Upper lobe of left lung (tissue), 6 donors: ENCODE measurements at places on chromosomes 1 and 21.

DNA sequence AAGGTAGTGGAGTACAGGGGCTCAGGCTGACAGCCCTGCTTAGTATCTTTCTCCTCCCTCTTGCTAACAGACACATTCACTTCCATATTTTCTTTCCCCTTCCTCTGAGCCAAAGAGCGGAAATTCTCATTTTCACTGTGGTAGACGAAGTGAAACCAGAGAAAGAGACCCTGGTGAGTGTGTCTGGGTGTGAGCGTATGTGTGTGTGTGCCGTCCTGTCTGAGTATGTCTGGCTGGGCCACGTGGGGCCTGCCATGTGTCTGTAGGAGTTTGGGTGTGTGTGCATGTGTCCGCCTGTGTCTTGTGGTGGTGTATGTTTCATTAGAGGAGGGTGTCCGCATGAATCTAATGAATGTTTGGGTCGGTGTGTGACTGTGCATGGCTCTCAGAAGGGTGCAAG is 1.7 kb downstream of the COL8A2 start:
- H3K27me3 ChIP-seq: no peaks in the 10 kb centered on the region
- no peaks in the 10 kb centered on the region for H3K36me3 ChIP-seq
- H3K4me3 ChIP-seq: no peak overlapping the region
- H3K4me1 ChIP-seq: peaks cover 14% of the 10 kb centered on the region
- DNase-seq: peak; percentile 32
- peak overlapping the region; percentile 45 for H3K27ac ChIP-seq

DNA sequence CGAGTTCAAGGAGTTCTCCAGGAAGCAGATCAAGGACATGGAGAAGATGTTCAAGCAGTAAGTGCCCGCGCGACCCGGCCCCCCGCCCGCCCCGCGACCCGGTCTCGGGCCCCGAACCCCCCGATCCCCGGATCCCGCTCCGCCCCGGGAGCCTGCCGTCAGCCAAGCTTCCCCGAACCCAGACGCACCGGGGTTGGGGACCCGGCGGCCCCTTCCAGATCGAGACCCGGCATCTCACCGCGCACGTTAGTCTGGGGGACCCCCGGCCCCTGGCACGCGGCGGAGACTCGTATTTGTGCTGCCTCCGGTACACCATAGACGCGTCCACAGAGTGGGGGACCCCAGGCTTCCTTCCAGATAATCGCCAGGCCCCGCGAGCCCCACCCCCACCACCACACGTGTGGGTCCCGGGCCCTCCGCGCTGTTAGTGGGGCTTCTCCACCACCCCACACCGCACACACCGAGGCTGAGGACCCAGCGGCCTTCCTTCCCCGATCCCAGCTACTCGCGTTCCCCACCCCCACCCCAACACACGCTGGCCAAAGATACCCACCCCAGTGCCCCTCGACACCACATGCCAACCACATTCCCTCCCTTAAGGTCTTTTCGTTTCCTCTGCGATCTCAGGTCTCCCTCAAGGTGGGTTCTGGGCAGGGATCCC is 665 bp downstream of the EFHD2 start:
- no peak for DNase-seq
- H3K4me3 ChIP-seq: peak overlapping the region; percentile 97
- no peaks in the 10 kb centered on the region for H3K27me3 ChIP-seq
- peaks cover 19% of the 10 kb centered on the region for H3K4me1 ChIP-seq

GRCh38 chr1:168135116-168135920 is 1.4 kb downstream of the GPR161 start:
- H3K4me1 ChIP-seq: peaks cover 10% of the 10 kb centered on the region
- H3K27me3 ChIP-seq: no peaks in the 10 kb centered on the region
- DNase-seq: no peak
- no peaks in the 10 kb centered on the region for H3K36me3 ChIP-seq
- peak overlapping the region; percentile 85 for H3K4me3 ChIP-seq
- H3K27ac ChIP-seq: peak overlapping the region; percentile 83

DNA sequence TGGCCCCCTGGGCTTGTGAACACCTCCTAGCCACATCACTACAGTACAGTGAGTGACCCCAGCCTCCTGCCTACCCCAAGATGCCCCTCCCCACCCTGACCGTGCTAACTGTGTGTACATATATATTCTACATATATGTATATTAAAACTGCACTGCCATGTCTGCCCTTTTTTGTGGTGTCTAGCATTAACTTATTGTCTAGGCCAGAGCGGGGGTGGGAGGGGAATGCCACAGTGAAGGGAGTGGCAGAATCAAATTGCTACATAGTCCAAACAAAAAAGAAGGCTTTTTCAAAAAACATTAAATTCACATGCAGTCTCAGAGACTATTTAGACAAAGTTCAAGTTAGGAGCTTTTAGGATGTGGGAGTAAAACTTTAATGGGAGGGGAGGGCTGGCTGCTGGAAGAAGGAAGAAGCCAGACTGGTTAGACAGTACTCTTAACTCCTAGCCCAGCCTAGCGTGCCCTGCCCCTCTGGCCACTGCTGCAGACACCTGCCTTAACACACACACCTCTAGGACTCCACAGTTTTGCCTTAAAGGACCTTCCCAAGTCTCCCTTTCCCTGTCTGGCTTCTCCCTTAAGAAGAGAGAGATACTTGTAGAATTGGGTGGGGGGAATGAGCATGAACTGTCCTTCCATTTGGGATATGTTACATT is 9.4 kb downstream of the PEA15 start:
- peaks cover 94% of the 10 kb centered on the region for H3K36me3 ChIP-seq
- H3K4me1 ChIP-seq: peaks cover 45% of the 10 kb centered on the region
- DNase-seq: no peak
- H3K27me3 ChIP-seq: no peaks in the 10 kb centered on the region
- peak overlapping the region; percentile 23 for H3K27ac ChIP-seq

DNA sequence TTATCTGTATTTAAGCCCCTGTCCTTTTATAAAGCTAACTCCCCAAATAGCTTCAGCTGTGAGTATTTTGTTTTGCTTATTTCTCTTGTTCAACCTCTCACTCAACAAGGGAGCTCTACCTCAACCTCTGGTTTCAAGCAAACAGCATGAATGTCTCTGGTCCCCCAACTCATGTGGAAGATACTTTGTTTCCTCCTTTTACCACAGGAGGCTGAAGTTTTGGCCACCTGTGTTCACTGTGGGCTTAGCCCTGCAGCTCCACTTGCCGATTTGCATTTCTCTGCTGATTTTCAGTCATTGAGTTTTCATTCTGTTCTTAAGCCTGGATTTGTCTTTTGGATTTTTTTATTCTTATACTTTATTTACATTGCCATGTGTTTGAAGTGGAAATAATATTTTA is 613.1 kb downstream of the USP25 start:
- DNase-seq: no peak
- H3K4me3 ChIP-seq: no peak overlapping the region
- no peaks in the 10 kb centered on the region for H3K27me3 ChIP-seq
- H3K27ac ChIP-seq: no peak overlapping the region
- no peaks in the 10 kb centered on the region for H3K36me3 ChIP-seq

GRCh38 chr1:110916669-110917306 is 43.8 kb downstream of the CD53 start:
- H3K36me3 ChIP-seq: no peaks in the 10 kb centered on the region
- no peaks in the 10 kb centered on the region for H3K27me3 ChIP-seq
- H3K27ac ChIP-seq: no peak overlapping the region

DNA sequence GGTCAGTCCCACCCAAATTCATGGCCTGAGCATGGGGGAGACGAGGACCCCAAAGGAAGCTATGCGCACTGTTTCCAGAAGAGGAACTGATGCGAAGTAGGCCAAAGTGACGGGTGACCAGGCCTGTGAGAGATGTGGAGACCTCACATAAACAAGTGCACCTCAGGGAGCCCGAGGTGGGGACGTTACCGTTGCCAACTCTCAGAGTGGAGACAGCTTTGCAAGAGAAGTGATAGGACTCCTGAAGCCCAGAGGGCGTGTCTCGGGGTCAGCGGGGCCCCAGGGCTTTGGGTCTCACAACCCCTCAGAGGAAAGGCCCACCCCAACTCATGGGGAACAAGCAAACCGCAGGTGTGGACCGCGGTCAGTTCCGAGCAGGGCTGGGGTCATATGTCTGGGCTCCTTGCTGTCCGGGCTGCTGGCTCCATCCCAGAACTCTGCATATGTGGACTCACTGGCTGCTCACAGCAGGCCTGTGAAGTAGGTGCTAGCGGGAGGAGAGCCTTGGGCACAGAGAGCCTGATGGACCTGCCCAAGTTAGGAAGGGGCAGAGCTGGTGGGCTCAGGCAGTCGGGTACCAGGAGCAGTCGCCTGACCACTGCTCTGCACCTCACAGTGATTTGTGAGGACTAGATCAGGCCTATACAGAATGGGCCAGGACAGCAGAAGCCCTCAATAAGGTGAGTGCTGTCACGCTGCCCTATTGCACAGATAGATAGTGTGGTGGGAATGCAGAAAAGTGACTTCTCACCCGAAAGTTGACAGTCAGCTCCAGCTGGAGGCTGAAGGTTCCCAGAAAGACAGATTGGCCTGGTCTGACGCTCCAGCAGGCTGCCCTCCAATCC is 26.2 kb downstream of the STUM start:
- H3K4me3 ChIP-seq: no peak overlapping the region
- H3K27ac ChIP-seq: no peak overlapping the region
- H3K27me3 ChIP-seq: no peaks in the 10 kb centered on the region

DNA sequence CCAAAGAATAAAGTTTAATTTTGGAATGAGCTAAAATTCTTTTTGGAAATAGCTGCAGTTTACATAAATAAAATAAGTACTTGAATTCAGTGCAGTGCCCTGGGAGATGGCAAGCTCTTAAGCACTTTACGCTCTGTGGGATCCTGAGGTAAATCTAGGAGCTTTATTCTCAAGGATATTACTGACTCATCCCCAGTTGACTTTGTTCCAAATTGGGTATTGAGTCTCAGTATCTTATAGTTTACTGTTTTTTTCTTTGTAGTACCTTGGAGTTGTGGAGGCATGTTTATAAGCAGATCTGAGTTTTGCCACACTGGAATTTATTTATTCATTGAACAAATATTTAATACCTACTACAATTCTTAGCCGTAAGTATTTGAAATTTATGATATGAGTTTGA is 27.4 kb upstream of the HRNR start:
- no peak overlapping the region for H3K4me3 ChIP-seq
- H3K27me3 ChIP-seq: no peaks in the 10 kb centered on the region
- H3K36me3 ChIP-seq: no peaks in the 10 kb centered on the region

GRCh38 chr1:193562121-193562520 is 375.7 kb upstream of the B3GALT2 start:
- no peaks in the 10 kb centered on the region for H3K4me1 ChIP-seq
- no peaks in the 10 kb centered on the region for H3K27me3 ChIP-seq
- H3K4me3 ChIP-seq: no peak overlapping the region
- H3K27ac ChIP-seq: no peak overlapping the region

DNA sequence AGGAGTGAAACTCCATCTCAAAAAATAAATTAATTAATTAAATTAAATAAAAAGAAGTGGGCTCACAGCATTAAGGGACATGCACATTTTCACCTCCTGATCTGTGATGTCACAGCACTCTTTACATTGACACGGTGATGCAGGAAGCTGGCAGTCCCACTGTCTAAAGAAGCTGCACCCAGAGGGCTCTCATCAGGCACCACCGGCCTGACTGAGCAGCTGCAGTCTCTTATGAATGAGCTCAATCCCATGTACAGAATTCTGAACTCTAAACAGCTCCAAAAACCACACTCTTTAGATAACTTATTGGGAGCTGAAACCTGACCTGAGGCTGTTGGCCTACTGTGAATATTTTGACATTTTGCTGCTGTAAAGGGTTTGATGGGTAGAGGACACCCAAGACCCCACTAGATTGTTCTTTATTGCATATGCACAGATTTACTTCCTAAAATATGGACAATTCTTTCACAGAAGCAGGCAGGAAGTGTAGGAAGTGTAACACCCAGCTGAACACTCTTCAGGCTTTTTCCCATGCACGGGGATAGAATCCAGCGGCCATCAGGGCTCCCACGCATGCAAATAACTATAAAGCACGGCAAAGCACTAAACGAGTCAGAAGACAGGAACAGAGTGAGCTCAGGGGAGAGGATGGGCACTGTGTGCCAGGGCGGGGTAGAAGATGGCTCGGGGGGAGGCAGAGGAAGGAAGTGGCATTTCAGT is 46.2 kb downstream of the L1TD1 start:
- DNase-seq: no peak
- H3K4me3 ChIP-seq: no peak overlapping the region
- no peaks in the 10 kb centered on the region for H3K36me3 ChIP-seq
- H3K27ac ChIP-seq: no peak overlapping the region
- no peaks in the 10 kb centered on the region for H3K27me3 ChIP-seq

DNA sequence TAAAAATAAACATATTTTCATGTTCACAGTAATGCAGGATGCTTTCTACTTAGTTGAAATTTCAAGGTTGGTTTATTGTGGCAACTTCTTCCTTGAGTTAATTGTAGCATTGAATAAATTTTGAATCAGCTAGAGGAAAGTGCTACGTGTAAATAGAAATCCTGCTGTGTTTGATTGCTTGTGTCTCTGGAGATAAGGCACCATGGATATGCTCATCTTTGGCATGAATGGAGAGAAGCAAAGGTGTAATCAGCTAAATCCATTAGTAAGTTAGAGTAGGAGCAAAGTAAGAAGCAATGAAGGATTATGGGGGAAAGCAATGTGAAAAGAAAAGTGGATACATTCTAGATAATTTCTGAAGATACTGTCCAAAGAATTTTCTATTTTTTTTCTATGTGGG is 331.1 kb downstream of the PTPRC start:
- no peak for DNase-seq
- H3K4me1 ChIP-seq: no peaks in the 10 kb centered on the region
- H3K36me3 ChIP-seq: no peaks in the 10 kb centered on the region
- H3K27me3 ChIP-seq: no peaks in the 10 kb centered on the region
- no peak overlapping the region for H3K27ac ChIP-seq

GRCh38 chr1:173148971-173149370 is 58.2 kb downstream of the TNFSF4 start:
- H3K4me1 ChIP-seq: no peaks in the 10 kb centered on the region
- DNase-seq: no peak
- H3K4me3 ChIP-seq: no peak overlapping the region
- no peak overlapping the region for H3K27ac ChIP-seq

- no peak overlapping the region for H3K4me3 ChIP-seq
- DNase-seq: no peak
- no peak overlapping the region for H3K27ac ChIP-seq
- H3K36me3 ChIP-seq: no peaks in the 10 kb centered on the region
- peaks cover 29% of the 10 kb centered on the region for H3K4me1 ChIP-seq
Measured at GRCh38 chr1:67732750-67733151, 47.8 kb downstream of the GADD45A start.

- no peak overlapping the region for H3K4me3 ChIP-seq
- no peaks in the 10 kb centered on the region for H3K36me3 ChIP-seq
- no peaks in the 10 kb centered on the region for H3K4me1 ChIP-seq
- H3K27me3 ChIP-seq: no peaks in the 10 kb centered on the region
- no peak for DNase-seq
- no peak overlapping the region for H3K27ac ChIP-seq
Measured at GRCh38 chr1:31133368-31133767, 67.9 kb upstream of the PUM1 start.
